ENCODE measurements at places on chromosomes 11 and 22.
A peak's percentile ranks its signal among the peaks of the same experiment; 100 is the strongest.

GRCh38 chr11:72482211-72482812, 48.0 kb upstream of the CLPB start:
- no peak for DNase-seq

- DNase-seq, result no peak
These were observed 946.9 kb downstream of the BRD1 start for GRCh38 chr22:48880749-48881148.

DNA sequence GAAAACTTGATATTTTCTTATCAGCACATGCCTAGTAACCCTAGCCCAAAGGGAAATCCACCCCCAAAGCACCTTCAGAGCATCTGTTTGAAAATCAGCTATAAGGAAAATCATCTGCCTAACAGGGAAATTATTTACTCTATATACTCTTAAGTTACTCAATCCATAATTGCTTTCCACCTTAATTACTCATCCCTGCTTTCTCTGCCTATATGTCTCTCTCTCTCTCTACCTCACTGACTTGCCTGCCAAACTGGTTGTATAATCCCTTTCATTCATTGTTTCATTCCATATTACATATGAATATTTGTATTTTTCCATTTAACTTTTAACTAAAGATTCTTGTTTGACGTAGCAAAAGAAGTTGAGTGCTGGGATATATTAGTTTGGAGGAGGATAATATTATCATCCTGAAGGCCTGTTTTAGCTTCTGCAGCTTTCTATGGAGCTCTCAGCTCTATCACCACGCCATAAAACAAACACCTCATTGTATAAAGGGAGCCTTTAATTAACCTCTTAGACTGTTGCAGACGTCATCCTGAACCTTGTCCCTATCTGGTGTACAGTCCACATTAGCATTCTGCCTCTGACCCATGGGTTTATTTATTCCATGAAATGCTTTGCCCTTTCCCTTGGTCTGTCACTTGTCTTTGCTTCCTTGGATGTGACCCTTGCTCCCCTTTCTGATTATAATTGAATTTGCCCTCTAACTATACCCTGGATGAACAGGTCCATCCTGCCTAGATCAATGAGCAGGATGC, 98.9 kb downstream of the INSC start:
- DNase-seq, result no peak

DNA sequence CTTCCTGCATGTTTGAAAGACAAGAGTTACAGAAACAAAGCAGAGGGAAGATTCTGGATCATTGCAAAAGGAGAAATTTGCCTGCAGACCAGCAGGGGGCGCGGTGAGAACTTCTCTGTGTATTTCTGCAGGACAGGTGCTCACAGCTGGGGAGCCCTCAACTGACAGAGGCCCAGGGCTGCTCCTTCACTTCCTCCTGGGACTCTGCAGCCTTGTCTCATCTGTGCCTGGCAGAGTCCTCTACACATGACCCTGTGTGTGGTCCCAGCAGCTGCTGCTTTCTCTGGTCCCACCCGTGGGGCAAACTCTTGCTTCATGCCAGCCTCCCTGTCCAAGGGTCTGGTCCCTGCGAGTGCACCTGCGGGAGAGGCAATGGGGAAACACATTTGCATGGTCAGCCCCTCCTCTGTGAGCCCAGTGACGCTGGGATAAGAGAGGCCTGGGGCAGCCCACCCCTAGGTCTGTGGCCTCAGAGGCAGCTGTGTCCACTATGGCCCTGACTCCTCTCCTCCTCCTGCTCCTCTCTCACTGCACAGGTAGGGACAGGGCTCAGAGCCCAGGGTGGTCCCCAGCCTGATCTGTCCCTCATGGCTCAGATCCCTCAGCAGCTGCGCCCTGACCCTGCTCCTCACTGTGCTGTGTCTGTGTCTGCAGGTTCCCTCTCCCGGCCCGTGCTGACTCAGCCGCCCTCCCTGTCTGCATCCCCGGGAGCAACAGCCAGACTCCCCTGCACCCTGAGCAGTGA, 43.2 kb upstream of the VPREB1 start:
- DNase-seq, result peak; percentile 58

- no peak for DNase-seq
These were observed 22.9 kb upstream of the ASPHD2 start for GRCh38 chr22:26406118-26406517.

DNA sequence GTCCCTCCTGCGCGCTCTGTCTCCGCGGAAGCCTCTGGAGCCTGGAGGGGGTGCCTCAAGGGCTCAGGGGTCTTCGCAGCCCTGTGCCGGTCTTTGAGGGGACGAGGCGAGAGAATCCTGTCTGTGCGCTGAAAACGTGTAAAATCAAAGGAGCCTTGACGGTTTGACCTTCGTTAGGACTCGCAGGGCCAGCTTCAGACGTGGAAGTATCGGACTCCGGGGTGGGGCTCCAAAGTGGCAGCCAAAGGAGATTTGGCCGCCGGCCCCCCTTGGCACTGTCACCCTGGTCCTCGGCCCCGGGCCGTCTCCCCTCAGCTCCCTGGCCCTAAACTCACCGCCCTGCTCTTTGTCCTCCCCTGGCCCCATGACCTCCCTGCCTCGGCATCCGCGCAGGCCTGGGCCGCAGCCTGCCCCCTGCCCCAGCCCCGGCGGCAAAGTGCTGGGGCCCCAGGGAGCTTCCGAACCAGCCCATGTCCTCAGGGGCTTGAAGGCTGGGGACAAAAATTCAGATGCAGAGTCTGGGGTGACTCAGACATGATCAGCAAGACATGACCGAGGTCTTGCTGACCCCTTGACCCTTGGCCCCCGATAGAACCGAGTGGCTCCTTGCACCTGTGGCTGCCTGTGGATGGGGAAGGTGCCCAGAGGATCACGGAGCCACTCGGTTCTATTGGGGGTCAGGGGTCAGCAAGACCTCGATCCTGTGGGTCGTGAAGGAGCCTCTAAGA, 6.9 kb upstream of the PHRF1 start:
- no peak for DNase-seq

DNA sequence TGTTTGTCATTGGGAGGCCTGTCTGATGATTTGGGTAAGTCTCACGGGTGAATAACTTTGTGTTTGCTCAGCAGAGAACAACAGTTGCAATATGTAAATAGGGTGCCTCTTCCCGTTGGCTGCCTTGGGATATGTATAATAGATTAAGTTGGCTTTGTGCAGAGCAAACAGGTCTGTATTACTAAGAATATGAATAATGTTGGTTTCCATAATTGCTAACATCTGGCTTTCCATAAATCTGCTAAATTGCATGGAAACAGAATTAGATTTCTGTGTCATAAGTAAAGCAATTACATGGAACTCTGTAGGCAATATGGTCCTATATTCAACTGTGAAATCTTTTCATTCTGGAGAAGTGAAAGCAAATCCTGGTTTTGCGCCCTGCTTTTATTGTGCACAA, 636.0 kb upstream of the ANO5 start:
- DNase-seq, result no peak

DNA sequence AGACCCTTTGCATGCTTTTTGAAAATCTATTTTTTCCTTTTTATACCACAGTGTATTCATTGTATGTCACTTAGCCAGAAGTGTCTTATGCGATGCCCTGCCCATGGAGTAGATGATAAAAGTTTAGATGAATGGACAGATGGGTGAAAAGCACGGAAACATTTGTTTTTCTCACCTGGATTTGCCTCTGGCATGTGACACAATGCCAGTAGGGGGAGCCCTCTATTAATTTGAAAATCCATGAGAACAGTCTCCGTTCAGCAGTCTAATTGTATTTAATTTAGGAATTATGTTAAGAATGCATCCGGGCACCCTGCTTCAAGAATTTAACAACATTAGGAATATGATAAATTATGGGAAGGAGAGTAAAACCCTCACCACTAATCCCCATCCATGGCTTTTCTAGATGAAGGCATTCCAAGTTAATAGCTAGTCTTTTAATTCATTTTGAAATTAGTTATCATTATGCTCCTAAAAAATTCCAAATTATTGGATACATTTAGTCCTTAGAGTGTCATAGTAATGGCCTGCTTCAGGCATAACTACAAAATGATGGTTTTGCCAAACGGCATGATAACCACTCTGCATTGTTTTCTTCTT, 55.3 kb upstream of the ALKBH3 start:
- no peak for DNase-seq

GRCh38 chr11:30310623-30311022, 12.3 kb upstream of the ARL14EP start:
- DNase-seq, result no peak

- no peak for DNase-seq
These were observed 8.6 kb downstream of the TAB1 start for GRCh38 chr22:39408173-39408572.

DNA sequence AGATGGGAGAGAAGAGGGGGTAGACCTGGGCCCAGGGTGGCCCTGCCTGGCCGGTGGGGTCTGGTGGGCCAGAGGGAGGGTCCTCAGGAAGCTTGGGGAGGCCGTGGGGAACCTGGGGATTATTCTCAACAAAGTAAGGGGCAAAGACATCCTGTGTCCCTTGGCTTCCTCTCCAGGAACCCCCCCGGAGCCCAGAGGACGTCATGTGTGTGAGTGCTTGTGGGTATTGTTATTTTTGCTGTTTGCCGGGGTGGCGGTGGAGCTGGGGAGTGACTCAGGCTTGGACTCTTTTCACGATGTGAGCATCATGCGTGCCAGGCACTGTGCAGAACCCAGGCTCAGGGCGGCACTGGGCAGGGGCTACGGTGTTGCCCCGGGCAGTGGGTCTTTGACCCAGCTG, 982 bp upstream of the SHANK3 start:
- DNase-seq, result no peak

DNA sequence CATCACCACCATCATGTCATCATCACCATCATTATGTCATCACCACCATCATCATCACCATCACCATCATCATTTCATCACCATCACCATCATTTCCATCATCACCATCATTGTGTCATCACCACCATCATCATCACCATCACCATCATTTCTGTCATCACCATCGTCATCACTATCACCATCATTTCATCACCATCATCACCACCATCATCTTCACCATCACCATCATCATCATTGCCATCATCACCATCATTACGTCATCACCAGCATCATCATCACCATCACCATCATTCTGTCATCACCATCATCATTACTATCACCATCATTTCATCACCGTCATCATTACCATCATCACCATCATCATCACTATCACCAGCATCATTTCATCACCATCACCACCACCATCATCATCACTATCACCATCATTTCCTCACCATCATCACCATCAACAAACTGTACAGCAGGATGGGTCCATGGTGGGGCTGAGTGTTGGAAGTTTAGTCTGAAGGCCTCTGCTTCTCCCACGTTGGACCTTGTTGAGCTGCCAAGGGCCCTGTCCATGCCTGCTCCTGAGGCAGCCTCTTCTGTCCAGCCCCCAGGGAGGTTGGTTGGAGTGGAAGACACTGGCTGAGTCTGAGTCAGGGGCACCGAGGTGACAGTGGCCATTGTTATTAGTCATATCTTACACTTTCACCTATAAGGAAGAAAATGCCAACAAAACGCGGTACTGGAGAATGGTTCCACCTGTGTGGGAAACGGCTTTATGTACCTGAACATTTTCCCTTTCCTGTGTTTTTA, 247.1 kb downstream of the TBC1D22A start:
- DNase-seq, result no peak

GRCh38 chr11:126701520-126701897, 299.1 kb downstream of the KIRREL3 start:
- no peak for DNase-seq

GRCh38 chr22:26995235-26995634, 337.8 kb downstream of the MIAT start:
- no peak for DNase-seq

- no peak for DNase-seq
These were observed 55.3 kb downstream of the OTOG start for GRCh38 chr11:17602105-17603001.

DNA sequence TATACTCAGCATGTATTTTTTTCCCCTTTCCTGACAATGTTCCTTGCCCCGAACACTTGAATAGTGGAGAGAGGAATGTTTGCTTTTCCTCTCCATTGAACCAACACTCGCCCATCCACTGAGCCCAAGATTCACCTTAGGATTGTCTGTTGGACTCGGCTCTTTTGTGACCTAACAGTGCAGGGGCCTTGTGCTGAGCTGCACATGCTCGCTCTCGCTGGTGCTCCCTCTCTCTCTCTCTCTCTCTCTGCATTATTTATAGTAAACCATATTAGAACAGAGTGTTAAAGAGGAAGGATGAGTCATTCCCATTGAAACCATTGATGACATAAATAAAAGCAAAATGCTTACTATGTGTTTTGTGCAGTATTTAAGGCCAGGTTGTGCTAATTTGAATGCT, 20.7 kb downstream of the ZBTB16 start:
- no peak for DNase-seq

DNA sequence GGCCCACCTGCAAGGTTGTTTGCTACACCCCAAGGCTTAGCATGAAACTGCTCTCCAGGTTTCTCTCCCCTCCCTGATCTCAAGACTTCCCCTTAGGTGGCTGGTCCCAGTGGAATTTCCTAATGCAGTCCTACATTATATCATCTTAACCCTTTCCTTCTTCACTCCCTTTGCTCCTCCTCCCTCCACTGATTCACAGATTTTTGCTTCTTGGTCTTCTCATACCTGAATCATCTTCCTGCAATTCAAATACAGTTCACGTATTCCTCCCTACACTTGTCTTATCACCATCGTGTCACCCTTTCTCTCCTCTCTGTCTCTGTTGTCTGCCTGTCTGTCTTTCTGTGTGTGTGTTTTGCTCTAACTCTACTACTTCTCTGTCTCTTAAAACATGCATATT, 17.0 kb downstream of the MMP10 start:
- DNase-seq, result no peak

DNA sequence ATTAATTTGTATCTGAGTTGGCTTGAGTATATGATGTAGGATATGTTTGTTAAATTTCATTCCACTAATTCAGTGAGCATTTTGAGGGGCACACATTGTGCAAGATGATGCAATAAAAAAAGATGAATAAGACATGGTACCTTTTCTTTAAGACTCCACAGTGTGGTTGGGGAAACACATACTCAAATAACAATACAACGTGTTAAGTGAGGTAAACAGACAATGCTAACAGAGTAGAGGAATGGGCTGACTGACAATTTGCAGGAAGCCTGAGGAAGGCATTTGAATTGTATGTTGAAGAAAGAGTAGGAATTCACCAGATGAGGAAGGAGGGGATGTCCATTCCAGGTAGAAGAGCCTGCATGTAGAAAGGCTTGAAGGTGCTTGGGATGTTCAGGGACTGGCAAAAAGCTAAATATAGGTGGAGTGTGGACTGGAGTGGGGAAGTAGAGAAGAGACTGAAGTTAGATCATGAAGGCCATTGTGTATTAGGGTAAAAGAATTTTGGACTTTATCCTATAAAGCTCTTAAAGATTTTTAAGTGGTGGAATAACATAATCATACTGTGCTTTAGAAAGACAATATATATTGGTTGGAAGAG, 6.8 kb downstream of the RNF169 start:
- no peak for DNase-seq

DNA sequence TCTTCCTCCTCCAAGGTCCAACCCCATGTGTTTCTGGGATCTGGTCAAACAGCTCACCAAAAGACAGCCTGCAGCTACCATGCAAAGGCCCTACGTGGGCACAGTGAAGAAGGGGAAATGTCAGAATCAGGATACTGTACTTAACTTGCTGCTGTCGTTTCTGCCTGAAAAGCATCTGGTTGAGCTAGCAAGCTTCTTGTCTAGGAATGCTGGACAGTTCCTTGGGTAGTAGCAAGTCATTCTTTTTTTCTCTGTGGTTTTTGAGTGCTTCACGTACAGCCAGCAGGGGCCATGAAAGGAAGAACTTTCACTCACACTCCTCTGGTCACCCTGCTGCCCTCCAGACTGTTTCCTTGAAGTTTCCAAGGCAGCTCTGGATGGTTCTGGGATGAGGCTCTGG, 24.7 kb downstream of the RCOR2 start:
- no peak for DNase-seq

Measured in activated B cell treated with CpG ODN at 0.5 μM for 24 hours (primary cell).